Epithelial cell of prostate (primary cell): ENCODE measurements at places on chromosomes 5 and 9.

DNA sequence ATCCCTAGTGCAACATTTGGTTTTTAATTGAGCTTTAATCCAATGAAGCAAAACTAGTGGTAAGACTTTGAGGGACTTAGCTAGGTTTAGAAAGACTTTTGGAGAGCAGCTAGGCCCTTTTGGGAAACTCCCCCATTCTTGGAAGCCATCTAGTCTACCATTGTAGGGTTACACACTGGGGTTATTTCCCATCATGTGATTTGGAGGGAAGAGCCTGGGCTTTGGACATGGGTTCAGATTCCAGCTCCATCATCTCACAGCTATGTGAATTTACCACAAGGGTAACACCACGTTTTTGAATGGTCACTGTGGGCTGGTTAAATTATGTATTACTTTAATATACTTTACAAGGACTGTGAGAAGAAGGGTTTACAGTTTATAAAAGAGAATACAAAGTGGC lies 18.3 kb upstream of the TNFSF15 start:
- DNase-seq, result no peak

DNA sequence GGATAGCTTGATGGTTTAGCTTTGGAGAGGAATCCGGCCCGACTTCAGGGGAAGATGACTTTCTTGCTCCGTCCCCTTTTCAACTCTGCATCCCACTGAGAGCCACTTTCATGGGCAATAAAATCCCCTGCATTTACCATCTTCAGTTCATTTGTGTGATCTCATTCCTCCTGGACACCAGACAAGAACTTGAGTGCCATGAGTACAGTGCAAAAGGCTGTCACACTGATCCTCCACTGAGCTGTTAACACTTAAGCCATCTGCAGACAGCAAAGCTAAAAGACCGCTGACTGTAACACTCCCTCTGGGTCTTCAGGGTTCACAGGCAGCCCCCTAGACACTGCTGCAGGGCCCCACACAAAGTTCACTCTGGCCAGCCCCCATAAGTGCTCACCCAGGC lies 48.3 kb upstream of the TCERG1 start:
- DNase-seq, result no peak

DNA sequence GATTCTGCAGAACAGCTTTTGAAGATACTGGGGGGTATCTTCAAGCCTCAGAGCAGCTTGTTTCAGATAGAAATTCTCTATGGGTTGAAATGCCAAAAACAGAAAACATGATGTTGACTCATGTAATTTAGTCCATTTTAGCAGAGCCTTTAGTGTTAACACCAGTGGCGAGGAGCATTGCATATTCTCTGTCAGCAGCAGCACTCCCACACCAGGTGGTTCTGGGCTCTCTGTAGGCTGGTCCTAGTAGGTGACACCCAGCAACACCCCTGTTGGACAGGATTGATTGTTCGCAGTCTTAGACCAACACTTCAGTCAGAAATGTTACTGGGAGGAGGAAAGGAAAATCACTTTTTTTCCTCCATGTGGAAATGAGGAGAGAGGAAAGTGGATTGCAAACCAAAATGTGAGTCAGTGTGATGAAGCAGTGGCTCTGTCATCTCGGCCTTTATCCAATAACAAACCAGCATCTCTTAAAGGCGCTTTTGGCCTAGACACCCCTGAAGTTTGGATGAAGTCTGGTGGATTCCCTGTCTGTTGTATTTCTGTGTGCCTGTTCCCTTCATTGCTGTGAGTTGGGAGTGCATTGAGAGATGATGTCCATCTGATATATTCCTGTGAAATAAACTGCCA lies 16.8 kb downstream of the SLC46A2 start:
- DNase-seq, result no peak

- DNase-seq, result no peak
Observed at GRCh38 chr5:43312076-43312661, 1.0 kb downstream of the HMGCS1 start.

DNA sequence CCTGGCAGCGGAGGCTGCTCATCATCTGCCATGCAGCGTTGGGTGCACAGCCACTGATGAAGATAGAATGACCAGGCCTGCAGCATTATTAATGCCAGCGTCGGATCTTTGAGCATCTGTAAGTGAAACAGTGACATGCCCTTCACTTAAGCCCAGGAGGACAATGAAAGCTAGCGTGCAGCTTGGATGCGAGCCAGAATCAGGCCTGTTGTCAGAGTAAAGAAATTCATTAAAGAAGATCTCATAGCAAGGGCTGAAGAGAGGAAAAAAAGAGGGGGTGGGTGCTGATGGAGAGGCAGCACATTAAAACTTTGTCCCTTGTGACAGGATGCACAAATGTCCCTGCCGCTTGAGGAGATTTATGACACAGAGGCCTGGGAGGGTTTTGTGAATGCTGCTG lies 186.1 kb upstream of the MAST4 start:
- no peak for DNase-seq
